RPMI7951 (cell line): ENCODE measurements at places on chromosomes 3 and 15.

DNA sequence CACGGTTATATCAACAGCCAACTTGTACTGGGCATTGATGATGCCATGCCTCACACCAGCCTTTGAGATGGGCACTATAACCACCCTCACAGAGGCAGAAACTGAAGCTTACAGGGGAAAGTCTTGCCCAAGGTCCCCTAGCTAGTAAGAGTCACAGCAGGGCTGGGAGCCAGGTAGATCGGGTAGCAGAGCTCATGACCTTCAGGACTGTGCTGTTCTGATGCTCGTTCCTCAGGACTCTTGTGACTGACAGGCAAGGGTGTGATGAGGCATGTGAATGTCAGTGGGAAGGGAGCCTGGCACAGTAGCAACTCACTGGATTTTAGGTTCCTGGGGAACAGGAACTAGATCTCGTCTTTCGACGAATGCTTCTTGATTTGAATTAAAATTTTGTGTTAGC is 65.7 kb downstream of the RLBP1 start:
- no peak for DNase-seq

GRCh38 chr3:2976212-2976611 is 134.0 kb downstream of the IL5RA start:
- no peak for DNase-seq

GRCh38 chr15:36635681-36636080 is 56.3 kb downstream of the CDIN1 start:
- no peak for DNase-seq

DNA sequence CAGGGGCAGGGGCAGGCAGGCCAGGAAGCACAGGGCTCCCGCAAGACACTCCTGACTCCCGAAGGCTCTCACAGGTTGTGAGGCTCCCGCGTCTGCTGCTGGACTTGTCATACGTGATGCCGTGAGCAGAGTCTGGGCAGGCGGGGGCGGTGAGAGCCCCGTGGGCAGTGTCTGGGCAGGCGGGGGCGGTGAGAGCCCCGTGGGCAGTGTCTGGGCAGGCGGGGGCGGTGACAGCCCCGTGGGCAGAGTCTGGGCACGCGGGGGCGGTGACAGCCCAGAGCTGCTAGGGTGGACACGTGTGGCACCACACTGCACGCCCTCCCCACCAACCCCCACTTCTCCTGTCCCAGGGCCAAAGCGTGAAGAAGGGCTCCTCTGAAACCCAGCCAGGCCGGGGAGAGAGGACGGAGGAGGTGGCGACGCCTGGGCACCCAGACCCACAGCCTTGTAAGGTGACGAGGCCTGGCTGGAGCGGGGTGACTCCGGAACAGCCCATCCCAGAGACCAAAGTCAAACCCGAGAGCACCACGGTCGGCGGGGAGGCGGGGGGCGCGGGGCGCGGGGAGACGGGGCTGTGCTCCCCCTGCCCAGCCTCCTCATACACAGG is 35.0 kb downstream of the TNK2 start:
- DNase-seq: no peak

DNA sequence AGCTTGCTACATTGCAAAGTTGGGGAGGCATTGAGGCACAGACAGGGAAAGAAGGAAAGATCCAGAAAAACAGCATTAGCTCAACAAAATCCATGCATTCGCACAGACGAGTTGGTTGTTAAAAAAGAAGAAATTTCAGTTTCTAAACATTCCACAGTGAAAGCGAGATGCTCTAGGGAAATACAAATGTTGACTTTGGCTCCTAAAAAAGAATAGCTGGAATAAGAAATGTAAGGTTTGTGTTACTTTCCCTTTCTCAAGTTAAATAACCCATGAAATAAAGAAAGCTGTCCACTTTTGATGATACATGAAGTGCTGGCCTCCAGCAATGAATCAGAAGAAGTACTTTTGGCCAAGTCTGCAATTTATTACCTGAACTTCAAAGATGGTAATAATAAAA is 465.1 kb downstream of the ERC2 start:
- DNase-seq: no peak

DNA sequence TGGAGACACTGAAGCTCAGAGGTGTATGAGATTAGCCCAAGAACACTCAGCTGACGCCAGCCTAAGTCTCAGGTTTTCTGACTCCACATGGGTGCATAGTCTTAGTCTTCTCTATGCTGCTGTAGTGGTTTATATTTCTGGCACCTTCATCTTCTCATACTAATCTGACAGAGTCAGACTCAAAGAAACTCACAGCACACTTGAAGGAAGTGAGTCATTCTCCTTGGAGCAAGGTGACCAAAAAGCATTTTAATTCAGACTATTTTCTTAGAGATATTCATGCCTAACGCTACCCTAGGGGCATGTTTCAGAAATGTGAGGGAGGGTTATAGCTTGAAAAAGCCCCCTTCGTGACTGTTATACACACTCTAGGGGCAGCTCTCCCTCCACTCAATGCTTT is 775.3 kb upstream of the ARPP21 start:
- no peak for DNase-seq

GRCh38 chr15:69299943-69300588 is 1.4 kb downstream of the PAQR5 start:
- no peak for DNase-seq

GRCh38 chr3:11603628-11604027 is 40.1 kb downstream of the VGLL4 start:
- no peak for DNase-seq

GRCh38 chr15:52649686-52650085 is 29.5 kb downstream of the ATOSA start:
- no peak for DNase-seq

DNA sequence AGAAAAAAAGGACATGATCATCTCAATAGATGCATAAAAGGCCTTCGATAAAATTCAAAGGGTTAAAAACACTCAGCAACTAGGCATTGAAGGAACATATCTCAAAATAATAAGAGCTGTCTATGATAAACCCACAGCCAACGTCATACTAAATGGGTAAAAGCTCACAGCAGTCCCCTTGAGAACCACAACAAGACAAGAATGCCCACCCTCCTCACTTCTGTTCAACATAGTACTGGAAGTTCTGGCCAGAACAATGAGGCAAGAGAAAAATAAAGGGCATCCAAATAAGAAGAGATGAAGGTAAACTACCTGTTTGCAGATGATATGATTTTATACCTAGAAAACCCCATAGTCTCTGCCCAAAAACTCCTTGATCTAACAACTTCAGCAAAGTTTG is 619.7 kb upstream of the LMCD1 start:
- DNase-seq: no peak

DNA sequence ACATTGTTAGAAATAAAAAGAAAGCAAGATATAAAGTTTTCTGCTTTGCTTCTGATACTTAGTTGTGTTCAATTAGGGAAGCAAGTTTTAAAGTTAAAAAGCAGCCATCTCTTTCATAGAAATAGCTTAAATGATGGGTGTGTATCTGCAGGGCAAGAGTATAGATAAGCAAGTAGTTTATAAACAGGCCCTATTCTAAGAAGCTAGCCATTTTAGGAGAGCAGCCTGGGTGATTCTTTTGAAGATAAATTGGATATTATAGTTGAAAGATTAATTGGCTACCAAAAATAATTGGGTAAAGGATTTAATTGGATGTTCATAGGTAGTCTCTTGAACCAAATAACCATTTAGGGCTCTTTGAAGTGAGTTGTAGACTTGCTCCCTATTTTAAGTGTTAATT is 5.6 kb downstream of the EIF3J start:
- no peak for DNase-seq

GRCh38 chr3:5021116-5022092 is 42.2 kb downstream of the BHLHE40 start:
- peak; percentile 93 for DNase-seq

DNA sequence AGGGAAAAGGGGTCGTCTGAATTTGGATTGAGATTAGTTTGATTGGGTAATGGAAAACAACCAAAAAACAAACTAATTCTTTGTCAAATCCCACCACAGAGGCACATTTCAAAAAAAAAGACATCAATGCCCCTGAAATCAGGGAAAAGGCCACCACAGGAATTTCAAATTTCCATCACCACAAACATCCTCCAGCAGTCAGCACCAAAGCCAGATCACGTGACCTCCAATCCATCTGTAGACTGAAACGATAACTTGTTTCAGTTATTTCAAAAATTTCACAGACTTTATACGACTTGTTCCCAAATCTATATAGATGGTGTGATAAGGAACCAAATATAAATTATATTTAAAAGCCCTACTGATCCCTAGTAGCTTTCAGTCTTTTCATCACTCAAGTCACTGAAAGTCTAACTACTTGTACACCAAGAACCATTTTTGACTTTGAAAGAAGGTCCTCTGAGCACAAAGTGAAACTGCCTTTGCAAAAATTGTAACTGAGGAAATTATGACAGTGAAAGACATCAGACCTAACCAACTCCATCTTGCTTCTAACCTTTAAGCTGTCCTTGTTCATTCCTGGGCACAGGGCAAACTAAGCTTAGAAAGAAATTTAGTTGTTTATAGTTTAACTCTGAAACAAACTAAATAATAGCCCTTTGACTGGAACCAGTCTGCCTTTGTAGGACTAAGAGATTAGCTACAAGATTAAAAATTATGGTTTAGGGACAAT is 48.1 kb upstream of the PLCL2 start:
- DNase-seq: peak; percentile 35

GRCh38 chr3:119497820-119498185 is 544 bp upstream of the TIMMDC1 start:
- peak; percentile 39 for DNase-seq

GRCh38 chr15:42384597-42384996 is 25.3 kb downstream of the CAPN3 start:
- DNase-seq: no peak

- DNase-seq: no peak
Measured at GRCh38 chr15:31005660-31006059, 14.2 kb upstream of the MTMR10 start.

GRCh38 chr15:74809956-74810355 is 2.7 kb upstream of the LMAN1L start:
- peak; percentile 34 for DNase-seq

DNA sequence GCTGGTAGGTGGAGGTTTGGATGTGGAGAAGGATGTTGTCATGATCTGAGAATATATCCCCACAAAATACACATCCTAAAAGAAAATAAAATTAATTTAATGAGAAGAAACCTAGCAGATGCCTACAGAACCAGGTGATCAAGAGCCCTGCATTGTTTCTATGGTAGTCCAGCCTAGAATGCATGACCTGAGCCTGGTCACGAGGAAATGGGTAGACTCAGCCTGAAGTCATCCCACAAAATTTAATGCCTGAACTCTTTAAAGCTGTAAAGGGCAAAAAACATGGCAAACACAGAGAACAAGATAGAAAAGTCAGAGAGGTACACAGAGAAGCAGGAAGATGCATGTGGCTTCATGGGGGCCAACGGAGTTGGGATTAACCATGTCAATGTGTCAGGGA is 36.0 kb downstream of the LDHAL6B start:
- DNase-seq: no peak

- no peak for DNase-seq
Measured at GRCh38 chr3:70615286-70615685, 302.8 kb upstream of the MDFIC2 start.

DNA sequence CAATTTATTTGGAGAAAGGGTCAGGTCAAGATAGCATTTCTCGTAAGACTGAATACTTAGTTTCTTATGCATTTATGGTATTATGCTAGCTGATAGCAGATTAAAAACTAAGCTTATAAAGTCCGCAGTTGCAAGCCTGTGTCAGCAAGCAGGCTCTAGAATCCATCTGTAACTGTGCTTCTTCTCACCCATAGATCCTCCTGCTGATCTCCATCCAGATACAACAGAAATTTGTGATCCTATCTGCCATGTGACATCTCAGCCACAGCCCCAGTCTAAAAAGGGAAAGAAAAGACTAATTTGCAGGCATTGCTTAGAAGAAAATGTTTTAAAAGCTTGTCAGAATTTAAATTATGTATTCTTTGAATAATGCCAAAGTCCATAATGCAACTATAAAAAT is 265.4 kb upstream of the CCDC54 start:
- DNase-seq: no peak

DNA sequence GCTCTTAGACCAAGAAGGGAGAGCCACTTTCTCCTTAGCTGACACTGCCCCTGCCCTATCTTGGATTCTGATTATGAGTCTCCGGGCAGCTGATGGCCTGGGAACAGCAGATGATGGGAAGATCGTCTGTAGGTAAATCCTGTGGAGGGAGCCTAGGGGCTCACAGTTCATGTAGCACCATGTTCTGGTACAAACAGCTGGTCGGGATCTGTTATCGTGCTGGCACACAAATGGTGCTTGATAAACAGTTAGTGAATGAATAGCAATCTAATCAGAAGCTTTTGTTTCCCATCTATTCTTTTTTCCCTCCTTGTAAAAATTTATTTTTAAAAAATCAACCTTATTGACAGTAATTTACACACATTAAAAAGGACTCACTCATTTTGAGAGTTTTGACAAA is 26.8 kb downstream of the CDCP1 start:
- no peak for DNase-seq

- DNase-seq: peak; percentile 65
Measured at GRCh38 chr3:97793420-97794019, 28.3 kb upstream of the CRYBG3 start.

- DNase-seq: no peak
Measured at GRCh38 chr3:32428092-32429068, 36.7 kb downstream of the CMTM7 start.

DNA sequence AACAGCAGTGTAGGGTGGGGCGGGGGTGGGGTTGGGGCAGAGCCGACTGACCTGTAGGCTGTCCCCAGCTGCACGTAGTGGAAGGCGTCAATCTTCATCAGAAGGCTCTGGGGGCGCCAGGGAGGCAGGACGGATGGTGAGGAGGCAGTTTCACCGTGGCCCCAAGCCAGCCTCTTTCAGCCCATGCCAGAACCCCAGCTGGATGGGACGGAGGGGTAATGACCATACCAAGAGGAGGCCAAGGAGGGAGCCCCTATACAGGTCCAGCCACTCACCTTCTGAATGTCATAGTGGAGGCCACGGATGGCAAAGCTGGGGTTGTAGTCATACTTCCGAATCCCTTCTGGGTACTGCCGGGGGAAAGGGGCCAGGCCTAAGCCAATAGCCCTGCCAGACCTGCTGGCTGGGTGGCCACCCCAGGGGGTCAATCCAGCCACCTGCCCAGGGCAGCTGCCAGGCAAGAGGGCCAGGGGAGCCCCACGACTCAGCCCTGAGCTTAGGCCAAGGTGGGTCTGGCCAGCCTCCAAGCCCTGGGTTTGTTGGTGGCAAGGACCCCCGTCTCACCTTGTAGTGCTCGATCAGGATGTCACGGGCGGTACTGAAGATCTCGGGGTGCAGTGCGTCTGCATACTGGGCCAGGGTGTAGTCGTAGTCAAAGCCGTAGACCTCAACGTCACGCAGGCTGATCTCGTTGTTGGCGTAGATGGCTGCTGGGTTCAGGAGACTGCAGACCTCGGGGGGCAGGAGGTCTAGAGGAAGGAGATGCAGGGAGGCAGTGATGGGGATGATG is 4.9 kb downstream of the NT5DC2 start:
- no peak for DNase-seq

GRCh38 chr3:187243933-187244524 is 46.7 kb downstream of the RTP1 start:
- no peak for DNase-seq

- DNase-seq: peak; percentile 37
Measured at GRCh38 chr3:154904328-154904727, 175.8 kb upstream of the MME start.

DNA sequence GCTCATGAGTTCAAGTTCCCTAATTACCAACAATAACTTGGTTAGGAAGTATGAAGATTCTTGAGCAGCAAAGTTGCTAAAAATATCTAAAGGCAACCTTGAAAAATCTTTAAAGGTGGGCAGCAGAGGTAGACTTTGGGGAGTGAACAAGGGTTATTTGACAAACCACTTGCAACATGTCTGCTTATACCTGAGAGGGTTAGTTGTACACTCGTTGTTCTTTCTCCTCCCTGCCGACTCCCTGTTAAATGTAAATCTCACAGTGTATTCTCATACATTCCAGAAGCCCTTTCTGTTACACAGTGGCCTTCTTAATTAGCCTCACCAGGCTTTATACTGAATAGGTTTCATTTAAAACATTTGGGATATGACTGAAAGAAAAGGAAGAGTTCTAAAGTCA is 121.7 kb downstream of the ARNT2 start:
- DNase-seq: no peak
